GM20000 (cell line): ENCODE measurements at places on chromosomes 3 and 15.

- DNase-seq: no peak
Measured at GRCh38 chr3:105228696-105229095, 138.0 kb upstream of the ALCAM start.

- DNase-seq: no peak
Measured at GRCh38 chr3:43964640-43965039, 273.9 kb downstream of the ABHD5 start.

DNA sequence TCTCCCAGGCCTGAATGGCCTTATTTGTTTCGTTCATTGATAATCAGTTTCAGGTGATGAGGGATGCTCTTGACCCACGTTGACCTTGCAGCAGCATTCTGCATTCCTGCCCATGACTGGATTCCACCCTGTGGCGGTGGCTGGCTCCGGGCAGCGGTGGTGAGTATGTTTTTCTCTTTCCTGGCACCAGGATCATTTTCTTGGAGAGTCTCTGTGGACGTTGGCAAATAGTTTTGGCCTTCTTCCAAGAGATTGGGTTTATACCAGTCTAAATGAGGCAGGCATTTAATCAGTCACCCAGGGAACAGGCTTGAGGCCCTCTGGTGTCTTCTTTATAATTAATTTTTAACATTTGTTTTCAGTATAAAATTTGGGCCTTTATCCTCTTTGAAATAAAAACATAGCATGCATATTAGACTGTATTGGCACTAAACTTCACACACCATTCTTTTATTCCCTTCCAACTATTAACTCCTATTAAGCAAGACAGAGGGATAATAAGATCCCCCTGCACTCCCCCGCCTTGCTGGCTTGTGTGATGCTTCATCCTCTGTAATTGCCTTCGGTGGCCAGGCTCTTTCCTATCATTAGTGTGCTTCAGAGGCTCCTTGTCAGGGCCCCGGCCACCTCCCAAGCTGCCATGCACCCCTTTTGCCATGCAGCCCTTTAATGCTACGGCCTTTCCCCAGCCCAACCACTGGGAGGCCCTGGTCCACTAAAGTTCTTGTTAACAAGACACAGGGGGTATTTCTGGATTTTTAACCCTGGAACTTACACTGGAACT is 176.2 kb upstream of the TOPAZ1 start:
- DNase-seq: no peak

DNA sequence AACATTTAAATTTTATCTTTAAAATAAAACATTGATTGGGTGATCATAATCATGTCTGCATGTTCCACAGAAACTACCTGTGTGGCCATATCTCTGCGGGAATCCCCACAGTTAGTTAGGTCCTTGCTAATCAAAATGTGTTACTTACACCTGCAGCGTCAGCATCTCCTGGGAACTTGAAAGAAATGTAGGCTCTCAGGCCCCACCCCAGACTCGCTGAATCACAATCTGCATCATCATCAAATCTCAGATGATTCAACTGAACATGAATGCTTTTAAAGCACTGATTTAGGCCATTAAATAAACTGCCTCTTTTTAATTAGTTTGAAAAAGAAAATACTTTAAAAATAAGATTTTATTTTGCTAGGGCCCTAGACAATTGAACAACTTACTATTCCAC is 577.8 kb downstream of the PYDC2 start:
- DNase-seq: no peak

DNA sequence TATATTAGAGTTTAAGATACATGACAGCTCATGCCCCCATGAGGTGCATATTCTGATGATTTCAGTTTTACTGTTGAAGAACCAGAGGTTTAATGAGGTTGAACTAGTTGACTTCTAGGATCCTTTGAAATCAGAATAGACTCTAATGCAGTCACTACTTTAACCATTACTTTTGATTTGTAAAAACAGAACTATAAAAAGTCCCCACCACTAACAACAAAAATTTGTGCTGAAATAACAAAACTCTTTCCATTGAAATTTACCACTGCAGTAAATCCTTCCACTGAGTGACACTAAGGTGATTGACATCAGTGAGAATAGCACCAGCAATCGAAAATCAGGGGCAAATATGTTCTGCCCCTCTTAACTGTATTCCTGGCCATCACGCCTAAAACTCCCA is 214.1 kb downstream of the SHQ1 start:
- peak; percentile 53 for DNase-seq
